ENCODE measurements at places on chromosomes 16 and 17.
A peak's percentile ranks its signal among the peaks of the same experiment; 100 is the strongest.

GRCh38 chr17:66459811-66460270 lies 157.4 kb downstream of the PRKCA start:
- DNase-seq: no peak

DNA sequence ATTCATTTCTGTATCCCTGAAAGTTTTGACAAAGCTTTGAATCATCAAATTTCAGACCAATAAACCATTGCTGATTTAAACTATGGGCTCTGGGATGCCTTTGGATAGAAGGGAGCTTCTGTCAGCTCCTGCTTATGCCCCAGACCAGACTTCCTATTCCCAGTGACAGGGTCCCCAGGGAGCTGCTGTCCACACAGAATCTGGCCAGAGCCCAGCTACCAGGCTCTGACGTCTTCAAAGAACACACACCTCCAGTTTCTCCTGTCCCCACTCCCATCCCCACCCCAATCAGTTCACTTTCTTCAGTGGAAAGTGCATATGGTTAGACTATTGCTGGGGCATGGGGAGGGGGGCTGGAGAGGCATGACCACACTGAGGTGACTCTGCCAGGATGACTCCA lies 51.6 kb upstream of the SREBF1 start:
- DNase-seq: no peak

- DNase-seq: no peak
Observed at GRCh38 chr16:89491974-89492687, 1.8 kb upstream of the ANKRD11 start.

GRCh38 chr17:61251939-61252865 lies 147.4 kb upstream of the TBX2 start:
- peak; percentile 10 for DNase-seq

DNA sequence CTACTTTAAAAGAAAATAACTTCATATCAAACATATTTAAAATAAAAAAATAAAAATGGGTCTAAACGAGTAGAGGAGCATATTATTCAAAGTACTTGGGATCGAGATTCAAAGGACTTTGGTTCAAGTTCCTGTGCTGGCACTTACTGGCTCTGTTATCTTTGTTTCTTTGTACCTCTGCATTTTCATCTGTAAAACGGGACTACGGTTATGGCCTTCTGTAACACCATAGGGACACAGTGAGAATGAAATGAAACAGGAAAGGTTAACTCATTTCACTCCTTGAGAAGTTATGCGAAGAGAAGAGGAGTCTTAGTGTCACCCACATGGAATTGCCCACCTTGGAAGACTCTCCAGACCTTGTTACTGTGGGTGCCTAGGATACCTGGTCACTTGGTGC lies 379.1 kb upstream of the CCL2 start:
- no peak for DNase-seq

- peak; percentile 16 for DNase-seq
Observed at GRCh38 chr17:32267690-32268205, 2.1 kb downstream of the RHBDL3 start.

DNA sequence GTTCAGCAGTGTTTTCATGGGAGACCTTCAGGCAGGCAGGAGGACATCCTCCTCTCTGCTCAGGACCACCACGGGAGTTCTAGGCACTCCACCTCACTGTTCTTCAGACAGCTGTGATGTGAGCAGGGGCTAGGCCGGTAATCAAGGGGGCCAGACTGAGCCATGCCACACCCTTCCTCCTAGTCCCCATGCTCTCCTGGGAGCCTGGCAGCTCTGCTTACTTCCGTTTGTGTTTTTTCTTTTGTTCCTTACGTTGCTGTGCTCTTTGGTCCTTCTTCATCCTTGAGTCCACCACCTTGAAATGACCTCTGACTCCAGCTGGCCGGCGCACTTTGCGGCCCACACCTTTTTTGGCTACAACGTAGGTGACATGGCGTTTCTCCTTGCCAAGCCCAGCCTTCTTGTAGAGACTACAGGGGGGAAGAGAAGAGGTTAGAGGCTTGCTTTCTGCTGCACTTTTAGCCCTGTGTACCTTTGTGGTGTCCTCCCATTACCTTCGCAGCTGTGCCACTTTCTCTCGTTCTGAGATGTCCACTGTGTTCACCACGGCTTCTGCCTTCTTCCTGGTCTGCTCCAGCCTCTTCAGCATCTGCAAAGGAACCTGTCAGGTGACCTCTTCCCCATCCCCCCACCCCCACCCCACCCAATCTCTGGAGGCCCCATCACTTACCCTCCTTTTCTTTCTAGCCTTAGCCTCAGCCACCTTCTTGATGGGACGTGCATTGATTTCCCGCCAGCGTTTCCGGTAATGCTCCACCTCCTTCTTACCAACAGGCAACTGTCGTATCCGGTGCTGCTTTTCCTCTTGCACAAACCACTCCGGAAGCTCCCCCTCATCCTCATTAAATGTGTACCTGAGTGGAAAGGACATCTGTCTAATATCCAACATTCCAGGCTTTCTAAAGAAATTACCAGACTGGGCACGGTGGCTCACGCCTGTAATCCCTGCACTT lies 7.4 kb upstream of the PSMC5 start:
- peak; percentile 22 for DNase-seq

DNA sequence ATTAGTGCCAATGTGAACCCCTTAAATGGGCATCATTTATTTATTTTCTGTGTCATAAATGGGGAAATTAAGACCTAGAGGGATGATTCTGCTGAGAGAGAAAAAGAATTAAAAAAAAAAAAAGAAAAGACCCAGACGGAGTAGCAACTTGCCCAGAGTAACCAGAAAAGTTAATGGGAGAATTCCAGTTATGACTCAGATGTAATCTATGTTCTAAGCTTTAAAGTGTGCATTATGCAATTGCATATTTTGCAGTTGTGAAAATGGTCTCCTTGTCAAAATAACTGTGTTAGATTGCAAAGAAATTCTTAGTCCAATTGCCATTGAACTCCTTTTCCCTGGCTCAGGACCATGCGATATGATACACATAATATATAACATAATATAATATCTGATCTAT lies 38.6 kb upstream of the TBX2 start:
- no peak for DNase-seq

GRCh38 chr16:55116165-55116920 lies 185.7 kb downstream of the IRX5 start:
- no peak for DNase-seq

- DNase-seq: no peak
Observed at GRCh38 chr16:23334950-23335349, 32.8 kb downstream of the SCNN1B start.

DNA sequence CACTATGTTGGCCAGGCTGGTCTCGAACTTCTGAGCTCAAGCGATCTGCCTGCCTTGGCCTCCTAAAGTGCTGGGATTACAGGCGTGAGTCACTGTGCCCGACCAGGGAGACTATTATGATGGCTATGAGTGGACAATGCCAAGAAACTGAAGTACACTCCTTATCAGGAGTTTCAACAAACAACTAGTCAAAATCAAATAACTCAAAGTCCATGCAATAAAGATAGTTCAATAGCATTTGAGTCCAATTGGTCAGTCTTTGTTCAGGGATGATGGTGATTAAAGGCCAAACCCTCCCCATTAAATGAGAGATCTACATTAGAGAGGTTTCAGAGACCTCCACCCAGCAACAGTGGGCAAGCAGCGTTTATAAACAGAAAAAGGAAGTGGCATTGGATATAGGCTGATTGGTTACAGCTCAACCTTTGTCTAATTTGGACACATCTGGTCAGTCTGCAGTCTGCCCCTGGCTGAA lies 8.0 kb downstream of the CHST5 start:
- no peak for DNase-seq

DNA sequence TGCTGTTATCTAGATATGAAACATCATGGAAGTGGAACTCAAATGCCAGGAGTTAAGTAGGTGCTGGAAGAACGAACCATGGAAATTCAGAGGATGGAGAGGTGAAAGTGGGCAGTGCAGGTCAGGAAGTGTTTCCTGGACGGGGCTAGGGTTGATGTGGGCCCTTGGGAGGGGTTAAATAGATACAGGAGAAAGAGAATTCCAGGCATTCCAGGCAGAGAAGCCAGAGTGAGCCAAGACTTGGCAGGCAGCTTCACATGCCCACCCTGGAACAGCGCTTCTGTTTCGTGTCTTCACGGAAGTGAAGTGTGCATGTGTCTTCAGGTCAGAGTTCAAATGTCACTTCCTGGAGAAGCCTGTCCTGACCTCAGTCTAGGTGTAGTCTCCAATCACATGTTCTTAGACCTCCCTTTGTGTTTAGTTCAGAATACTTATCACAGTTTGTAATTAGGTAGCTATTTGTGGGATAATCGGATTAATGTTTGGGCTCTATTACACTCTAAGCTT lies 41.3 kb downstream of the GP2 start:
- DNase-seq: no peak

DNA sequence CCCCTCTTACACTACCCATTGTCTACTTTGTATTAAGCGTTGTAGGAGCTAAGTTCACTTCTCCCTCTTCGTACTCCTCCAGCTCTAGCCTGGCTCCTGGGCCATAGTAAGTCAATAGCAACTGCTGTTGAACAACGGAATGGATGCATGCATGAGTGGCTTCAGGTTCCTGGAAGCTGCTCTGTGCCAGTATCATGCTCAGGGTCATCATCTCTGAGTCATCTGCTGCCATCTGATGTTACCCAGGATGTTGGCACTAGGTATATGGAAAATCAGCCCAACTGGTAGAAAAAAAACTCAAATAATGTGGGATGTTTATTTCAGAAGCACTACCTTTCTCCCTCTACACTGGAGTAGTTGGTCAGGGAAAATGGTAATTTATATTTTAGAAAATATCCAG lies 536.8 kb downstream of the NPIPA7 start:
- no peak for DNase-seq

DNA sequence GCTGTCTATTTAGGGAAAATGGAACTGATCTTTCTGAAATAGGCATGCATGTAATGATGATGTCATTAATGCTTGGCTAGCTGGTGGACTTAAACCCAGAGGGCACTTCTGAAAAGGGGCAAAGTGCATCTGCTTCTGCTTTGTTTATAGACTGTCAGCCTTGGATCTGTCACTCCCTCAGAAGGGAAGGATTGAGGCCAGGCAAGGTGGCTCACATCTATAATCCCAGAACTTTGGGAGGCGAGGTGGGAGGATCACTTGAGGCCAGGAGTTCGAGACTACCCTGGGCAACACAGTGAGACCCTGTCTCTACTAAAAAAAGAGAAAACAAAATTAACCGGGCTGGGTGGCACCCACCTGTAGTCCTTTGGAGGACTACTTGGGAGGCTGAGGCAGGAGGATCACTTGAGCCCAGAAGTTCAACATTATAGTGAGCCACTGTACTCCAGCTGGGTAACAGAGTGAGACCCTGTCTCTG lies 185.5 kb downstream of the WWOX start:
- no peak for DNase-seq

DNA sequence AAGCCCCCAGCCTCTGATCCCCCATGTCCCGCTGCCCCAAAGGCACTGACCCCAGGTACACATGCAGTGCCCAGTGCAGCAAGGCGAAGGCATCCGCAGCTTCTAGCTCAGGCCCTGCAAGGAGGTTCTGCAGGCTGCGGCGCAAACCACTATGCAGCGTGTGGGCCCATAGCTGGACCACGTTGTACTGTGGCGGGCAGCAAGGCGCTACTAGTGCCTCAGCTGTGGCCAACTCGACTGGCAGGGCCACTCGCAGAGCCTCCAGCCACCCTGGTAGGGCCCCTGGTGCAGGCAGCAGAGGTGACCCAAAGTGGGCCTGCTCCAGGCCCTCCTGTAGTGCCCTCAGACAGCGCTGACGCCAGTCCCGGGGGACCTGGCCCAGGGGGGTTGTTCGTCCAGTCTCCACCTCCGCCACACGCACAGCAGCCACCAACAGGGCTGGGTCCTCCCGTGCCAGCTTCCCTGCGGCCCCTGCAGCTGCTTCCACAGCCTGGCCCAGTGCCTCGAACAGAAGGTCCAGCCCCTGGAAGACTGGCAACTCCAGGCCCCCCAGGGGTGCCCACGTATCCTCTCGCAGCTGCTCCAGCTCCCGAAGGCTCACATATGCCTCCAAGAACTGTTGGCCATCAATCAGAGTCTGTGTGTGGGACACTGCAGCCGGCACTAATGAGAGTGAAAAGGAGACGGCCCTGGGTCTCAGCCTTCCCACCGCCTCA lies 2.6 kb downstream of the EXOC3L1 start:
- DNase-seq: no peak

- DNase-seq: no peak
Observed at GRCh38 chr16:13885700-13886099, 34.3 kb upstream of the ERCC4 start.

GRCh38 chr17:7290166-7290565 lies 4.3 kb downstream of the YBX2 start:
- DNase-seq: no peak

DNA sequence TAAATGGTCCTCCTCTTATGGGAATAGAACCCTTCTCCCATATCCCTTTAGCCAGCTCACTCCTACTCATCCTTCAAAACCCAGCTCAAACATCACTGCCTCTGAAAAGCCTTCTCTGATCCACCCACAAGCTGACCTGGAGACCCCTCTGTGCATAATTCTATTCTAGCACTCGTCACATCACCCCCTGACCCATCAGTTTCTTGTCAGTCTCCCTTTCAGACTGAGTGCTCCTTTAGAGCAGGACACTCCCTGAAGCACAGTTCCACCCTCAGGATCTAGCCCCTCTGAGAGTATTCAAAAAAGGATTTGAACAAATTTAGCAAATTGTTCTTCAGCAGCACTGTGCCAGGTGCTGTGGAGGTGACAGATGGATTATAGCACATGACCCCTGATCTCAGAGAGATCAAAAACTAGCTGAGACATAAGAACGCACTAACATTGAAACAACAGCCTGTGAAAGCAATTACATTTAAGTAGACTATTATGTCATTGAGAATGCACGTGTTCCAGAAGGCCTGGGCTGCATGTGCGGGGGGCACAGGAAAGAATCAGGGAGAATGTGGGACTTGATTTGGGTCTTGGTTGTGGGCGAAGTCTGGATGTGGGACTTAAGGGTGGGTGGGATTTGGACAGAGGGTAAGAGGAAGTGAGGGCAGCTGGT lies 43.5 kb downstream of the MRPS23 start:
- no peak for DNase-seq

DNA sequence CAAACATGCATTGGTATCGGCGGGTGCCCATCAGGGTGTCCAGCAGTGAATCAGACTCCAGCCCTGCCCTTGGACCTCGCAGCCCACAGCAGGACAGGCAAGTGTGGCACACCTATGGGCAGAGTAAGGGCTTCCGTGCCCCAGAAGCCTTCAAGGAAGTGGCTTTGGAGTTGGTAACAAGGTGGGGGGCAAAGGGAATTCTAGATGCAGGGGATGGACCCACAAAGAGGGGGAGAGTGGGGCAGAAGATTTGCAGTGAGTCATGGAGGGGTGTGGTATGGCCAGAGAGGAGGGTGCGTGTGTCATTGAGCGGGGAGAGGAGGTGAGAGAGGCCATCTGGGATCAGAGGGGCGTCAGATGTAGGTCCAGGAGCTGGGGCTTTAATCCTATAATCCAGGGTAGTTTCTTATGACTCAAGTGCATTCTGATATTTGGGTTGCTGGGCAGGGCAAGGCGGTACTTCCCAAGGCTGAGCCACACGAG lies 8.5 kb upstream of the SPNS2 start:
- DNase-seq: no peak

DNA sequence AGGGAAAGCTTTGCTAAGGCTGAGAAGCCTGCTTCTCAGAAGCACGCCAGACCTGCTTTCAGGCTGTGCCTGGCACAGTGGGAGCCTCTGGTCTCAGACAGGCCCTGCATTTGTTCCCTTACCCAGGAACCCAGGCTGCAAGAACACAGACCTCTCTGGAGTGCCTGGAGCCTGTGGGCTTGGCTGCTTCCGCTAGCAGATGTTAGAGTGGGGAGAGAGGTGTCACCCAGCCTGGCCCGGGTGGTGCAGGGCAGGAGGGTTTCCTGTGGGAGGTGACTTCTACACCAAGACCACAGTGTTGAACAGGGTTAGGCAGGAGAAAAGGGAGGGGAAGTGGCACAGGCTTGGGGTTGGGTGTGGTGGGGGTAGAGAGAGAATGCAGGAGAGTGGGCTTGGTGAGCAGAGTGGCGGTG lies 35.8 kb upstream of the ADGRG1 start:
- DNase-seq: peak; percentile 78

- DNase-seq: no peak
Observed at GRCh38 chr16:60230666-60231065, 1496.5 kb upstream of the GOT2 start.

Data from CD4-positive, alpha-beta T cell treated with Interleukin-12 subunit alpha and Interleukin-12 subunit beta, for 1 hour (primary cell).